ENCODE measurements at places on chromosomes 13 and 19.

DNA sequence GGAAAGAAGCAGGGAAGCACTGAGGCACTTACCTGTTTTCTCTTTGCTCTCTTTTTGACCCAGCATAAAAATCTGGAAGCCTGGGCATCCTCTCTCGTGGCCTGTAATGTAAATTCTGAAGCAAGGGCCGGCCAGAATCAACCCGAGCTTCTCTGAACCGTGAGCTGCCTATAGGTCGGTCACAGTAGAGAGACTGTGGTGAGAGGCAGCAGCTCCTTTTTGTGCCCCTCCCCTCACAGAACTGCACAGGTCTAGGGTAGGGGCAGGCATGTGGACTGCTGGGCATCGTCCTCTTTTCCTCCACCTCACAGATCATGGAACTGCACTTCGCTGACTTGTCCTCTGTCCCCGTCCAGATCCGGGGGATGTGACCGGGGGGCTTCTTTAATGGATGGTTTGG is 12.5 kb downstream of the FAM124A start:
- DNase-seq: no peak

GRCh38 chr19:33459222-33460090 is 62.1 kb downstream of the PEPD start:
- no peak for DNase-seq

DNA sequence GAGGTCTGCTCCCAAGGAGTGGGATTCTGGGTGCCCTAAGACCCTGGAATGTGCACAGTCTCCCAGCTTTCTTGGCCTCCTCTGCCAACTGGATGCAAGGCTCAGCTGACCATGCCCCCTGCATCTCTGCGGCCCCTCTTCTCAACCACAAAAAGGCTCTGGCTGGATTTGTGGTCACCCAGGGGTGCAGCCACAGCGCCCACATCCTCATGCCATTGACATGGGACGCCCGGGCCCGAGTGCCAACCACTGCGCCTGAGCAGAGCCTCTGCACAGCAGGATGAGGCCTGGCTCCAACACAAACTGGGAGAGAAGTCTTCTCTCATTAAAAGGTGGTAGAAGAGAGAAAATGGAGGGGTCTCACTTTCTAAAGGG is 103.5 kb downstream of the FOXO1 start:
- DNase-seq: no peak

DNA sequence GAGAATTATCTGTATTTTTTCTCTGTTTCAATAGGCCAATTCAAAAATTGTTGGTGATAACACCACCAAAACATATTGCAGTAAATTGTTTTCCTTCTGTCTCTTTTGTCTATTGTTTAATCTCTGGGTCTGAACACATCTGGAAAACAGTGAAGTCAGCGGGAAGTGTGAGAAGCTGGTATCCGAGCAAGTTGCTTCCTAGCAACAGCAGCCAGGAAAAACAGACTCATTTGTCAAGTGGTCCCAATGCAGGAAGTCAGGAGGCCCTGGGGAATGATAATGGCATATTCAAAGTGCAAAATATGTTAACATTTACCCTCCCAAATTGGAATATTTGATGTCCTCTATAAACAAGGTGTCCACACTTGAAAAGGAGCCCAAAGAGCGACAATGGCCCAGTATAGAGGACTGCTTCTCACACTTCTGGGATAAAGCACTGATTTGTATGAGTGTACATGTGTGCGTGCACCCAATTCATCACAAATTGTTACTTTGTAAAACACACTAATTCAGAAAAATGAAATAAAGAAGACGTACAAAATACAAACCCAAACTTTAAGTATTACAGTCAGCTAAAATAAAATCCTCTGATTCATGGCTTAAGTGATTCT is 515.0 kb downstream of the TBC1D4 start:
- DNase-seq: no peak

- no peak for DNase-seq
These were observed 4.6 kb upstream of the TSHZ3 start for GRCh38 chr19:31353833-31354232.

DNA sequence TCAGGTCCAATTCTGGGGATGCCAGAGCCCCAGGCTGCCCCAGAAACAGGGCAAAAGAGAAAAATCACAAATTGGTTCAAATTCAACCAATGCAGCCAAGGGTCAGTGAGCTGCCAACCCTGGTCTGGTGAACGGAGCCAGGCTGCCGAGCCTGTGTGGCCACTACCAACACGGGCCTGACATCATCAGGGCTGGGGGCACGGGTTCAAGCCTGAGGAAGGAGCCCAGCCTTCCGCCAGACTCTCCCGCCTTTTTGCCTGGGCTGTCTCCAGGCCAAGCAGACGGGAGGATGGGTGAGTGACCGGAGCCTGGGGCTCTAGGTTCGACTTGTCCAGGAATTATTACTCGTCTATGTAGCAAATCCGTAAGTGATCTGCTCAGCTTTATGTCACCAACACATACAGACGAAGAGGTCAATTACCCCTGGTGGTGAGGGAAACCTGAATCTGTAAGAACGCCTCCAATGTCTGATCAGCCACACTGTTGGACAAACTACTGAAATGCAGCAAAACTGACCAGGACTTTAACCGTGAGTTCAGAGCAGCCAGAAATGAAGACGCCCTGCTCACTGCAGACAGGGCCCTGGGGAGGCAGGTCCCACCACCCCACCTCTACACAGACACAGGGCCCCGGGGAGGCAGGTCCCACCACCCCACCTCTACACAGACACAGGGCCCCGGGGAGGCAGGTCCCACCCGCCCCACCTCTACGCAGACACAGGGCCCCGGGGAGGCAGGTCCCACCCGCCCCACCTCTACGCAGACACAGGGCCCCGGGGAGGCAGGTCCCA is 31.8 kb downstream of the RAB20 start:
- DNase-seq: no peak

DNA sequence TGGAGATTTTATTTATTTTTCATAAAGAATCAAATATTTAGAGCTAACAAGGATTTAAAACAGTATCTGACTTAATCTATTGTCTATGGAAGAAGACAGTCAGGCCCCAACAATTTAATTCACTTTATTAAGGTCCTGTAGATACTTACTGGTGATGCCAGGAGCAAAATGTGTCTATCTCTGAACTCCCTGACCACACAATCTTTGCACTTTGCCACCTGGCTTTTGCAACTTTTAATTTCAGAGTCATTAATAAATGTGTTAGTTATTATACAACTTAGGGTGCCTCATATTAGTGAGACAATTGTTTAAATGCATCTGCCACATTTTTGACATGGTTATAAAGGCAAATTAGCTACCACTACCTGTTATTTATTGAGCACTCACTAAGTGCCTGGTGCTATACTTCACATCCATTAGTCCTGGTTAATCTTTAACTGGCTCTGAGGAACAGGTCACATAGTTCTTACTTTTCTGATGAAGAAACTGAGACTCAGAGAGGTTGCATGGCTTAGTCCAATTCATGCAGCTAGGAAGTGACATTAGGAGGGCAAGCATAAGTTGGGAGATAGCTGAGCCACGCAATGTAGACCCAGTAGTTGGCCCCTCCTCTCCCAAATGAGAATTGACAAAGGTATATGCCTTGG is 297.9 kb downstream of the DCT start:
- DNase-seq: no peak

- no peak for DNase-seq
These were observed 879 bp upstream of the FCGBP start for GRCh38 chr19:39935364-39935661.
